Cortex of kidney (tissue), 1 donor: ENCODE measurements at places on chromosomes 7 and 10.

DNA sequence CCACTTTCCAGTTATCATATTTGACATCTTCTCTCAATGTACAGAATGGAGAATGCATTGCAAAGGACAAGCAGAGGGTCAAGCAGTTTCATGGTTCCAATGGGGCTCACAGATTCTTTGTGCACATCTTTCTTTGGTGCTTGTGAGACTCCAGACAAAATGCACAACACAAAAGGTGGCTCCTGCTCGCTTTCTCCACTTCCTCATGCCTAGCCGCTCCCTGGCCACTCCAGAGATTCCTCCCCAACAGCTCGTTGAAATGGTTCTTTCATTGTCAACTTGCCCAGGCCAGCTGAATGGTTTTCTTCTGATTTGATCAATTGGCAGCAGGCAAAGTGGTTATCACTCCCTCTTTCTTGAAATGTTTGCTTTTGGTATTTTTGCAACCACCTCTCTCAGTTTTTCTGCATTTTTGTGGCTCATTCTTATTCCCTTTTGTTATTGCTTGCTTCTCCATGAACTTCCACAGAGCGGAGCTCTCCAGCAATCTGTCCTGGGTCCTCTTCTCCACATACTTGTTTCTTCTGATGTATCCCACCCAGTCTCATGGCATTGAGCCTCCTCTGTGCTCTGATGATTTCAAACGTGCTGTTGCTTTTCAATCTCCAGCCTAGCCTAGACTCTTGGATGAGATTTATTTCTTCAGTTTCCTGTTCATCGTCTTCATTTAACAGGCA, 507.8 kb upstream of the MKI67 start:
- no peak for DNase-seq

- DNase-seq, result no peak
Measured at GRCh38 chr7:112701456-112701855, 88.7 kb downstream of the TMEM168 start.

- no peak for DNase-seq
Measured at GRCh38 chr7:127901895-127902703, 129.1 kb downstream of the LRRC4 start.

DNA sequence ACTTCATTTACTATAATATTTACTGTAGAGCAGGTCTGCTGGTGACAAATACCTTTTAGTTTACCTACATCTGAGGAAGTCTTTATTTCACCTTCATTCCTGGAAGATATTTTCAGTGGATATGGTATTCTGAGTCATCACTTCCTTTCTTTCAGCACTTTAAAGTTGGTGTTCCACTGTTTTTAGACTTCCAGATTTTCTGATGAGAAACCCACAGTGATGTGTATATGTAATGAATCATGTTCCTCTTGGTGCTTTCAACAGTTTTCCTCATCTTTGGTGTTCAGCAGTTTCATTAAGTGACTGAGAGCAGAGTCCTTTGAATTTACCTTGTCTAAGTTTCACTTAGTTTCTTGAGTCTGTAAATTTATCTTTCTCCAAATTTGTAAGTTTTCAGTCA, 36.4 kb downstream of the COPG2 start:
- DNase-seq, result no peak

- DNase-seq, result no peak
Measured at GRCh38 chr10:93482145-93482834, at the start of gene MYOF. MYOF (minus strand) TSS chr10:93482334; CDS start chr10:93482194, 140 bp downstream.

DNA sequence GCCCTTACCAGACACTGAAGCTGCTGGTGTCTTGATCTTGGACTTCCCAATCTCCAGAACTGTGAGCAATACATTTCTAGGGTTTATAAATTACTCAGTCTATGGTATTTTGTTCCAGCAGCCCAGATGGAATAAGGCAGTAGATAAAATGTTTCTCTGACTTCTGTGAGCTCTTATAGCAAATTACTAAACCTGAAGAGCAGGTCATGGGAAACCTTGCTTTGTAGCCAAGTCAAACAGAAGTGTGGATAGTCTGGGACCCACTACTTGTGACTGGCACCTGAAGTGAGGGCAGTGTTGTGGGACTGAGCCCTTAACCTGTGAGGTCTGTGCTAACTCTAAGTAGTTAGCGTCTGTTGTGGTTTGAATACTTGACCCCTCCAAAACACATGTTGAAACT, 4.6 kb upstream of the TBRG4 start:
- no peak for DNase-seq

- DNase-seq, result no peak
Measured at GRCh38 chr10:36057180-36057579, 415.1 kb upstream of the FZD8 start.

- DNase-seq, result no peak
Measured at GRCh38 chr10:123140164-123140982, 4.6 kb downstream of the HMX3 start.

GRCh38 chr7:90033850-90034249, 120.4 kb upstream of the STEAP1 start:
- no peak for DNase-seq

- peak; percentile 21 for DNase-seq
Measured at GRCh38 chr7:151232091-151232916, at the start of gene CHPF2. CHPF2 (plus strand) TSS chr7:151232483; CDS start chr7:151234012, 1,529 bp downstream.

- DNase-seq, result no peak
Measured at GRCh38 chr10:118569241-118569881, 26.1 kb downstream of the PRLHR start.

DNA sequence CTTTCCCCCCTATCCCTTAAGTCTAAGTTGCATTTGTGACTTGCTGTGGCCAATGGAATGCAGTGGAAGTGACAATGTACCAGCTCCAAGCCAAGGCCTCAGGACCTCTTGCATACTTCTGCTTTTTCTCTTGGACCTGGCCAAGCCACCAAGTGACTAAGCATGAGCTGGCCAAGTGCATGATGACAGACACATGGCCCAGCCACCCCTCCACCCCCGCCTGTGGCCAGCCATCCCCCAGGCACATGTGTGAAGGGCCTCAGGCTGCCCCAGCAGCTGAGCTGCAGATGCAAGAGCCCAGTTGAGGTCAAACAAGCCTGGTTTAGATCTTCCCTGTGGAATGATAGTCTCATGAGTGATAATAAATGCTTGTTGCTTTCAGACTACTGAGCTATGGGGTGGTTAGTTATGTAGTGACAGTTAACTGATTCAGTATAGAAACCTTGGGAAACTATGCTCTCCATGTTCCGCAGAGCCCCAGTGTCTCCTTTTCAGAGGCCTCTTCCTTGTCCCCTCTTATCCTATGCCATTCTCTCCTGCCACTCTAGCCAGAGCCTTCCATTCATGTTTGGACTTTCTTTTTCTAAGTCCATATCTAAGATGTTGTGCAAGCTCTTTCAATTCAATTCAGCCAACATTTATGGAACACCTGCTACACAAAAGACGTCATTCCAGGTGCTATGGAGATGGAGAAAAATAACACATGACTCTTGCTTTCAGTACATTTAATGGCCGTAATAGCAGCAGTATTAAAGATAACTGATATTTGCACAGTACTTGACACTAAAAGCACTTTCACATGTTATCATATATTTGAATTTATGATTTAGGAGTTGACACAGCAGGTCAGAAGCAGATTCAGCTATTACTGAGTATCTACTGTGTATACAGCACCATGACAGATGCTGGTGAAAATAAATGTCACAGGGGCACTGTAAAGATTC, 55.5 kb upstream of the LOXL4 start:
- DNase-seq, result no peak

- DNase-seq, result no peak
Measured at GRCh38 chr7:140992422-140992821, 22.3 kb downstream of the MRPS33 start.

GRCh38 chr7:1331561-1332467, 99.1 kb downstream of the UNCX start:
- no peak for DNase-seq

DNA sequence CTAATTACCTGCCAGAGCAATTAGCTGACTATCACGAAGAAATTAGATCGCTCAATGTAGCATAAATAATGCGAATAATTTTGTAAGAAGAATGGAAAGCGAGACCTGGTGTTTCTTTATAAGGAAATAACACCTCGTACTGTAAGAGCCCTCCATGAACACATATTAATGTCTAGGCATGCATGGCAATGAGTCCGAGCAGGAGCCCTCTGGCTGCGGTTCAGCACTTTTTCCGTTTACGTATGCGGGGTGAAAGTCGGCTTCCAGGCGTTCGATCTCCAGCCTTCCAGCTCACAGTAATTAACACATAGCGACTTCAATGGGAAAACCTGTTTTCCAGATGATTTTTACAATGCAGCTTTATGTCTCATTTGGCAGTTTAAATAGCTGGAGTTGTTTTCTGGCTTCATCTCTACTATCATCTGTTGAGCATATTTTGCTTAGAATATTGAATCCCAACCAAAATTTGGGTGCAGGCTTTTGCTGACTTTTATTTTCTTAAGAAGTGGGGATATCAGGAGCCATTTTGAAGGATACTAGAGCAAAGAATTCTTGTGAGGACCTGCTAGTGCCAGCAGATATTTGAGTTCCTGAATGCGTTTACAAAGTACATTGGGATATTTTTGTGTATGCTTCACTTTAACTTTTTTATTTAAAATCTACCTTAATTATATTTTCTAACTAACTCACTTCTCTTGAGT, 7.2 kb upstream of the SP8 start:
- no peak for DNase-seq

- no peak for DNase-seq
Measured at GRCh38 chr7:95908499-95908898, 136.1 kb downstream of the DYNC1I1 start.

- no peak for DNase-seq
Measured at GRCh38 chr10:102230861-102231356, 4.8 kb downstream of the ELOVL3 start.
